Glutamatergic neuron (in vitro differentiated cells): ENCODE measurements at places on chromosomes 12 and 14. TPM values are rescaled to one million over a fixed set of nuclear protein-coding genes. Genes with fewer than 3 reads are reported as not detected.

PSMA3 gene
- 116 TPM for total RNA-seq

GLS2 gene
- 0.91 TPM for total RNA-seq

TEX22 gene
- 2.7 TPM for total RNA-seq

KCNMB4 gene
- total RNA-seq = 18.7 TPM

AMN1 gene
- total RNA-seq = 12.6 TPM

PTPRR gene
- 0.34 TPM for total RNA-seq

INHBC gene
- not detected for total RNA-seq

KRT1 gene
- not detected for total RNA-seq

DNA sequence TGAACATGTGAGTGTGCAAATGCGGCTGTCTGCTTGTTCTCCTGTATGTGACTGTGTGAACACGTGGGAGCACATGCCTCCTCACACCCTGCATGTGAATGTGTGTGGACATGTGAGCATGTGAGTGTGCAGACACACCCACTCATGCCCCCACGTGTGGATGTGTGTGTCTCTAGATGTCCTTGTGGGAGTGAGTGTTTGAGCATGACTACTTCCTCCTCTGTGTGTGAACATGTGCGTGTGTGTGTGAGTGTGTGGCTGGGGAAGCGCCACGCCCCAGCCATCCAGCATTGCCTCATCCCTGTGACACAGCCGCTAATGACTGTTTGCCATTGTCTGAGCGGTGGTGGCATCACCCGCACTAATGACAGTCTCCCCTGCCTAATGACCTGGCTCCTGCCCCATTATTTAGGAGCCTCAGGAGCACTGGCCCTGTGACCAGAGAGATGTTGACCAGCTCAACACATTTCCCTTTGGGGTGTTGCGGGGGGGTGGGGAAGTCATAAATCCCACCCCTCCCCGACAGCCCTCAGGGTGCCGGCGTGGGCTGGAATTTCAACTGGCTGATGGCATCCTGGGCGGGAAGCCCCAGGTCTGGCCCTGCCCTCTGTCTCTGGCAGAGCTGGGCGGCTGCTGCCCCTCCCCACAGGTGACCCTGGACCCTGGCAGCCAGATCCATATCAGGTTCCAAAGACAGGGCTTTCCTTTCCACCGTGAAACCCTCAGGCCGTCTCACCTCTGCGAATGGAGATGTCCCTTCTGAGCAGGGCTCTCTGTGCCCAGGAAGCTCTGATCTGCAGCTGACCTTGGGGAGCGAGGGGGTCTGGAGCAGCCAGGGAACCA lies 11.5 kb upstream of the KRT80 start:
- H3K4me1 ChIP-seq = peaks cover 6% of the 10 kb centered on the region
- no peaks in the 10 kb centered on the region for H3K36me3 ChIP-seq
- peaks cover 15% of the 10 kb centered on the region for H3K27me3 ChIP-seq
- H3K4me3 ChIP-seq = no peak overlapping the region
- H3K27ac ChIP-seq = no peak overlapping the region
- peak; percentile 16 for DNase-seq

GRCh38 chr12:122200541-122201175 lies 2.9 kb upstream of the B3GNT4 start:
- no peak for DNase-seq
- no peak overlapping the region for H3K4me3 ChIP-seq
- H3K4me1 ChIP-seq = no peaks in the 10 kb centered on the region
- H3K27me3 ChIP-seq = peaks cover 12% of the 10 kb centered on the region
- no peak overlapping the region for H3K27ac ChIP-seq

DNA sequence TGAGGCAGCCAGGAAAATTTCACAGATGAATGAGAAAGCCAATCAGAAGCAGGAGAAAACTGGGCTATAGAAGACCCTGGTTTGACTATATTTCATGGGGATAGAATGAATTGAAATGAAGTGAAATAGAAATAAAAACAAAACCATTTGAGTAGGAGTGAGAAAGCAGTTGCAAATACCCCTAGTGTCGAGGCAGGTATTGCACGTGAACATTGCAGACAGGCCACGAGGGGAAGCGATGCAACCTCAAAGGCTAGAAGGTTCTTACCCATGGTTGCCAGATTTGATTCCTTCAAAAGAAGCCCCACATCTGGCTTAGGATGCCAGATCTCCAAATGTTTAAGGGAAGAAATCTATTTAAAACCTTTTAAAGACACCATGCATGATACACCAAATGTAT lies 648.9 kb downstream of the VRK1 start:
- DNase-seq = no peak
- no peak overlapping the region for H3K4me3 ChIP-seq
- H3K4me1 ChIP-seq = no peaks in the 10 kb centered on the region
- H3K27me3 ChIP-seq = peaks cover 2% of the 10 kb centered on the region
- no peak overlapping the region for H3K27ac ChIP-seq

DNA sequence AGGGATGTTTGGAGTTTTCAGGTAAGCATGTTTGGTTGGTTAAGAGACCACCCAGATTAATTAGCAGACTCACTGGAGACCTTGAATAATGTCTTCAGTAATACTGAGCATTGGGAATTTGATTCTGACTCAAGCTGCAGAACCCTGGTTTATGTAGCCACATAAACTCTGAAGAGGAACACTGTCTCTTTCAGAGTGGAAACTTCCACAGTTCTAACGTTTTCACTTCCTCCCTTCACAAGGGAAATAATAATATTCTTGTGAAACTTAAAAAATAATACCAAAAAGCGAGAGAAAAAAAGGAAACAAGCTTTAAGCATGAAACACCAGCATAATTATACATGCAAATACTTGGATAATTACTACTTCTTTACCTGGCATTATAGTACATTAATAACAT lies 40.0 kb upstream of the ST8SIA1 start:
- no peak overlapping the region for H3K27ac ChIP-seq
- H3K27me3 ChIP-seq = no peaks in the 10 kb centered on the region
- DNase-seq = no peak
- H3K36me3 ChIP-seq = no peaks in the 10 kb centered on the region
- H3K4me1 ChIP-seq = no peaks in the 10 kb centered on the region
- H3K4me3 ChIP-seq = no peak overlapping the region

- H3K4me1 ChIP-seq = no peaks in the 10 kb centered on the region
- no peak for DNase-seq
- no peaks in the 10 kb centered on the region for H3K36me3 ChIP-seq
- peaks cover 5% of the 10 kb centered on the region for H3K27me3 ChIP-seq
These were observed 82.7 kb downstream of the ASCL4 start for GRCh38 chr12:107857191-107857590.

- no peaks in the 10 kb centered on the region for H3K27me3 ChIP-seq
- H3K36me3 ChIP-seq = no peaks in the 10 kb centered on the region
- no peak for DNase-seq
- H3K27ac ChIP-seq = no peak overlapping the region
These were observed 75.3 kb upstream of the FAR2 start for GRCh38 chr12:29073631-29074239.

DNA sequence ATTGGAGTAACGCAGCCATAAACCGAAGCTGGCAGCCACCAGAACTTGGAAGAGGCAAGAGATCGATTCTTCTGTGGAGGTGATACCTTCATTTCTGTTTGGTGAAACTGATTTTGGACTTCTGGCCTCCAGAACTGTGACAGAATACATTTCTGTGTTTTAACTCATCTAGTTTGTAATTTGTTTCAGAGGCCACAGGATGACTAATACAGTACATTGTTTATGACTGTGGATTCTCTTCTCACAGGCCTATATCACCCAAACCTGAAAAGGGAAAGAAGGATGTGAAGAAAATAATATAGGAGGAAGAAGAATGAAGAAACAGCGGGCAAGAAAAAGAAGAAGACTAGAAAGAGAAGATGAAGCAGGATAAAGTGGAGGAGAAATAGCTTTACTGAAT lies 263.8 kb upstream of the DIO2 start:
- no peaks in the 10 kb centered on the region for H3K4me1 ChIP-seq
- no peak overlapping the region for H3K4me3 ChIP-seq
- H3K36me3 ChIP-seq = peaks cover 6% of the 10 kb centered on the region
- DNase-seq = no peak
- H3K27me3 ChIP-seq = peaks cover 5% of the 10 kb centered on the region
- H3K27ac ChIP-seq = no peak overlapping the region

DNA sequence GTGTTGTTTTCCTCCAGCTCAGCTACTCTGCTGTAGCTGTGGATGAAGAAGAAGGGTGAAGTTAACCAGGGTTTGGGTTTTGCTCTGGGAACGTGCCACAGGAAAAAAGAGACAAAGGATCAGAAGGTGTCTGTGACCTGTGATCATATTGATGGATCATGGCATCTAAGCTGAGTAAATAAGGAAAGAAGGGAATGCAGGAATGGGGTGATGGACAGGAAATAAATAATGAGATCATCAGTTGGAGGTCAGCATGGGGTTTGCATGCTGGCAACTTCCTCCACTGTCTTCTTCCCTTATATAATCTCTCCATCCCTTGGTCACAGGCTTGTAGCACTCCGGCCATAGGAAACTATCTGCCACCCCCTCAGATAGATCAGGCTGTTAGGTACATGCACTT lies 430.3 kb upstream of the PDE3A start:
- DNase-seq = no peak
- H3K27ac ChIP-seq = no peak overlapping the region
- no peak overlapping the region for H3K4me3 ChIP-seq
- H3K36me3 ChIP-seq = no peaks in the 10 kb centered on the region

- H3K4me3 ChIP-seq = no peak overlapping the region
- no peaks in the 10 kb centered on the region for H3K36me3 ChIP-seq
- H3K27ac ChIP-seq = no peak overlapping the region
- no peaks in the 10 kb centered on the region for H3K4me1 ChIP-seq
- no peak for DNase-seq
These were observed 172.0 kb upstream of the FRMD6 start for GRCh38 chr14:51479584-51480325.

GRCh38 chr12:131093604-131093955 lies 139.9 kb downstream of the ADGRD1 start:
- peaks cover 8% of the 10 kb centered on the region for H3K27me3 ChIP-seq
- no peak overlapping the region for H3K27ac ChIP-seq
- H3K36me3 ChIP-seq = no peaks in the 10 kb centered on the region
- peaks cover 22% of the 10 kb centered on the region for H3K4me1 ChIP-seq

DNA sequence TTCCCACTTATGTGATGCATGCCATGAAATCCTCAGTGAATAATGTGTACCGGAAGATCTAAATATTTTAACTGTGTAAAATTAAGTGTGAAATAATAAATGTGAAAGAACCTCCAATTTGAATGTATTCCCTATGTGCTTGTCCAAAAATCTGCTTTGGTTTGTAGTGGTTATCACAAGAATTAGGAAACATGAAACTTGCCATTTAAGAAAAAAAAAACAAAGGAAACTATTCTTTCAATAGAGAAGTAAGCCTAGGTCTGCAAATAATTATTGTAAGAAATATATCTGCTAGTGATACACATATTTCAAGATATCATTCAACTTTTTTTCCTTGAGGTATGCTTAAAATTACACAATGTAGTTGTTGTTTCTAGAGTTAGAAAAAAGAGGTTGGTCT lies 500.4 kb downstream of the SLC6A15 start:
- H3K4me3 ChIP-seq = no peak overlapping the region
- H3K36me3 ChIP-seq = no peaks in the 10 kb centered on the region
- H3K27me3 ChIP-seq = no peaks in the 10 kb centered on the region
- H3K27ac ChIP-seq = no peak overlapping the region
- DNase-seq = no peak

DNA sequence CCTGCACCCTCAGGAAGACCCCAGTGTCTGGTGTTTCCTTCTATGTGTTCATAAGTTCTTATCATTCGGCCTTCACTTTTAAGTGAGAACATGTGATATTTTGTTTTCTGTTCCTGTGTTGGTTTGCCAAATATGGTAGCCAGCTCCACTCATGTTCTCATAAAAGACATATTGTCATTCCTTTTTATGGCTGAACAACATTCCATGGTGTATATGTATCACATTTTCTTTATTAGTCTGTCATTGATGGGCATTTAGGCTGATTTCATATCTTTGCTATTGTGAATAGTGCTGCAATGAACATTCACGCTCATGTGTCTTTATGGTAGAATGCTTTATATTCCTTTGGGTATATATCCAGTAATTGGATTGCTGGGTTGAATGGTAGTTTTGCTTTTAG lies 645.1 kb downstream of the SLC16A7 start:
- no peaks in the 10 kb centered on the region for H3K27me3 ChIP-seq
- no peak for DNase-seq
- H3K4me3 ChIP-seq = no peak overlapping the region

GRCh38 chr12:89350260-89350629 lies 2.1 kb downstream of the DUSP6 start:
- peaks cover 20% of the 10 kb centered on the region for H3K27me3 ChIP-seq
- DNase-seq = no peak
- H3K27ac ChIP-seq = peak overlapping the region; percentile 44

DNA sequence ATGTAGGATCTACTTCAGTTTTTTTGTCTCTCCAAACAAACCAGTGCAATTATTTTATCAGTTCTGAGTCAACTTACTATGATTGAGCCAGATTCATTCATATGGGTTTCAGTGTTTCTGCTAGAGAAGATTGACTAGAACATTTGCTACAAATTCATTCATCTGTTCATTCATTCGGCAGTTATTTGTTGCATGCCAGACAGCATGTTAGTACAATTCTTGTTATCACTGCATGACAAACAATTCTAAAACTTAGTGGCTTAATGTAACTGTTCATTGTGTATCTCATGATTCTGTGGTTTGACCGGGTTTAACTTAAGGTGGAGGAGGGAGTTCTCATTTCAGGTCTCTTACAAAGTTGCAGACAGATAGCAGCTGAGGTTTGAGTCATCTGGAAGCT lies 52.3 kb downstream of the POLR3B start:
- H3K27ac ChIP-seq = no peak overlapping the region
- no peaks in the 10 kb centered on the region for H3K4me1 ChIP-seq
- DNase-seq = no peak
- no peaks in the 10 kb centered on the region for H3K36me3 ChIP-seq
- no peaks in the 10 kb centered on the region for H3K27me3 ChIP-seq

DNA sequence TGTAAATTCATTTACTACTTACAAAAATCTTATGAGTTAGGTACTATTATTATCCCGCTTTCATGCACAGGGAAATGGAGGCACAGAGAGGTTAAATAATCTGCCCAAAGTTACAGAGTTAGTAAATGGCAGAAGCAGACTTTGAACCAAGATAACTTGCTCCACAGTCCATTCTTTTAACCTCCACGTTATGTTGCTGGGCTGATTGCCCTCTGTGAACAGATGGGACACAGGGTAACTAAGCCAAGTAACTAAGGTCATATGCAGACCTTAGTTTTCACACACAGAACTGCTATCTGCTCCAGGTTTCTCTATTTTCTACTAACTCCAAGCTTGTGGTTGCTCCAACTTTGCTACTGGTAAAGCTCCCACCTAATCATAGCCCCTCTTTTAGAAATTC lies 147.1 kb upstream of the IFNG-AS1 start:
- H3K36me3 ChIP-seq = peaks cover 6% of the 10 kb centered on the region
- no peaks in the 10 kb centered on the region for H3K4me1 ChIP-seq
- no peak overlapping the region for H3K27ac ChIP-seq
- peaks cover 5% of the 10 kb centered on the region for H3K27me3 ChIP-seq

DNA sequence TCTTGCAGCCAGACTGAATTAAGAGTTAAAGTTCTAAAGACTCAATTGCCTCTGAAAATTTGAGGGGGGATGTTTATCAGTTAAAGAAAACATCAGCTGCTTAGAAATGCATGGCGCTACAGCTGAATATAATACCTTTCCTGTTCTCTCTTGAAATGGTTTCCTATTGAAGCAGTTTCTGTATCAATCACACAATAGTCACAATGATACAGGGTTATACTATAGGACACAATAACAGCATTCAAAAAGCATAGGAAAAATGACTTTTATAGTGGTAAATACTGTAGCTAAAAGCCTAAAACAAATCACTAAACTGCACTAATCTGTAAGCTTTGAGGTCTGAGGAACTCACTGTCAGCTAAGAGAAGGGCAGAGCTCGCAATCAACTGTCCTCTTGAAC lies 15.2 kb downstream of the MDGA2 start:
- no peak for DNase-seq
- H3K4me1 ChIP-seq = no peaks in the 10 kb centered on the region
- no peaks in the 10 kb centered on the region for H3K36me3 ChIP-seq
- H3K27me3 ChIP-seq = no peaks in the 10 kb centered on the region
